Esophagus squamous epithelium (tissue), 5 donors: ENCODE measurements at places on chromosomes 12 and 14.

DNA sequence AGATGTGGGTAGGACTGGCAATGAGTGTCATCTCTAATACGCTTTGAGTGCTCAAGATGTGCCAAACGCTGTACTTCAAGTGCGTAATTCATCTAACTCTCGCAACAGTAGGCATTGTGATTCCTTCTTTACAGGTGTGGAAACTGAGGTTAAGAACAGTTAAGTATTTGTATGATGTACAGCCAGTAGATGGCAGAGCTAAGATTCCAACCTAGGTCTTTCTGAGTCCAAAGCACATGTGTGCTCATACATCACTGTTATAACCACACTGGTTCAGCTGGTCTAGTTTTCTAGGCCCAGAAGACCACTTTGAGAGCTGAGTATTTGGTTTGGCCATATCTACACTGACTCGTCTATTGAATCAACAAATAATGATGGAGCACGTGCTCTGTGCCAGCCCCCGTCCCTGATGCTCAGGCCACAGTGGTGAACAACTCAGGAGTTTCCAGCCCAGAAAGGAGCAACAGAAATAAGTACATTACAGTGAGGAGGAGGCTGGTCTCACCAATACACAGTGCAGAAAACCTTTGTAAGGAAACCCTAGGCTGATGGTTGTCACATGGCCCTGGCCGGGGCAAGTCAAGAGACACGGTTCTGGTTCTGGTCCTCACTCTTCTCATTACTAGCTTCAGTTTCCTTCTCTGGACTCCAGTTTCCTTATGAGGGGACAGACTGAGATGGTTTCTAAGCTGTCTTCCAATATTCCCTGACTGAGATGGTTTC is 69.3 kb upstream of the SCN8A start:
- no peak for DNase-seq

GRCh38 chr14:105315941-105316576 is 1.5 kb downstream of the PACS2 start:
- DNase-seq, result no peak

DNA sequence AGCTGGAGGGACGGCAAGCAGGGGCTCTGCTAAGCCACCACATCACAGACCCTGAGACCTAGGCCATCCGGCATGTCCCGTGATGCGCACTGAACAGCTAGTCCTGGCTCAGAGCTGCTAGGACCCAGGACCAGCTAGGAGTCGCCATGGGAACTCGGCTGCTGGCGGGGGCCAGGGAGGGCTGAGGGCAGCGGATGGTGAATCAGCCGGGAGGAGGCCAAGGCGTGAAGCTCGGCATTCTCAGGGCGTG is 5.1 kb downstream of the AHNAK2 start:
- no peak for DNase-seq

GRCh38 chr14:72894623-72895378 is 900 bp upstream of the DPF3 start:
- no peak for DNase-seq

DNA sequence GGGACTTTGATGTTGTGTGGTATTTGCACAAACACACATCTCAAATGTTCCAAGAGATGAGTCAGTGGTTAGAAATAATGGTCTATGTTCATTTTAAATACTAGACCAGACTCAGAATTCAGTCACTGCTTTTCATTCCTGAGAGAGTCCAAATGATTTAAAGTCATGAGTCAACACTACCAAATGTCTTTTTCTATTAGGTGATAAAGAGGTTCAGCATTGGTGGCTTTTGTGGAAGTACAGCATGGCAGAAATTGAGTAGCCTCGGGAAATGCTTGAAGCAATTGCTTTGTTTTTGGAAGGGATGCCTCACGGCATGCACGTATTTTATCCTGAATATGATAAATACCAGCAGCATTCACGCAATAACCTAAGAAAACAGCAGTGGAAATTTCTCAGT is 115.7 kb downstream of the DIO2 start:
- DNase-seq, result no peak

GRCh38 chr14:71175491-71175890 is 268.2 kb downstream of the PCNX1 start:
- no peak for DNase-seq

DNA sequence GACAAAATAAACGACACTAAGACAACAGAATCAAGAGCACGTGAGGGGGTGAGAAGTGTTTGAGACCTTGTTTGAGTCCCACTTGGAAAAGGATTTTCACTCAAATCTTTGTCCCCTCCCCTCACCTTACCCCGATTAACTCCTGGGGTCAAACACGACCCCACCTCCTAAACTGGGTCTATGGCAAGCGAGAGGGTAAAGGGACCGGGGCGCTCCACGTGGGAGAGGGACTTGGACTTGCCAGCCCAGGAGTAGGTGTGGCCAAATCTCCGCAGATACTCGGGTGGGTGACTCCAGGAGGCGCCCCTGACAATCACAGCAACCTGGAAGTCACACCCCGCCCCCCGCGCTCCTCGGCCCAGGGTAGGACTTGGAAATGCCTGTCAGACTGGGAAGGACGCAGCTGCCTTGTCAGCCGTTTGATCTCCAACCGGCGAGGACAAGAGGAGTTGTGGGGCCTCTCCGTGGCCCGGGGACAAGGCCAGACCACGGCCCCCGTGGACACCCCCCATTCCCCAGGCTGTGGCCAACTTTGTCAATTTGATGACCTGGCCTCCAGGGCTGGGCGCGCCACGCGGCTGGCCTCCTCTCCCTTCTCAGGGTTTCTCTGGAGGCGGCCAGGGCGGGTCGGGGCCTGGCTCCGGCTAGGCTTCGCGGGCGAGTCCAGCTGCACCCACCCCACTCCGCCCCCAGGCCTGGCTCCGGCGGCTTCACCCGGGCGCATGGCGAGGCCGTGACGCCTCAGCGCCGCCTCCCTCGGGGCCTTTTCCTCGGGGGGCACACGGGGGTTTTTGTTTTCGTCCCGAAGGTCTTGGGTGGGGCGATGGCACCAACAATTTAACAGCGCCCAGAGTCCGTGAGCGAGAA is 1.1 kb upstream of the BCL11B start:
- DNase-seq, result no peak

DNA sequence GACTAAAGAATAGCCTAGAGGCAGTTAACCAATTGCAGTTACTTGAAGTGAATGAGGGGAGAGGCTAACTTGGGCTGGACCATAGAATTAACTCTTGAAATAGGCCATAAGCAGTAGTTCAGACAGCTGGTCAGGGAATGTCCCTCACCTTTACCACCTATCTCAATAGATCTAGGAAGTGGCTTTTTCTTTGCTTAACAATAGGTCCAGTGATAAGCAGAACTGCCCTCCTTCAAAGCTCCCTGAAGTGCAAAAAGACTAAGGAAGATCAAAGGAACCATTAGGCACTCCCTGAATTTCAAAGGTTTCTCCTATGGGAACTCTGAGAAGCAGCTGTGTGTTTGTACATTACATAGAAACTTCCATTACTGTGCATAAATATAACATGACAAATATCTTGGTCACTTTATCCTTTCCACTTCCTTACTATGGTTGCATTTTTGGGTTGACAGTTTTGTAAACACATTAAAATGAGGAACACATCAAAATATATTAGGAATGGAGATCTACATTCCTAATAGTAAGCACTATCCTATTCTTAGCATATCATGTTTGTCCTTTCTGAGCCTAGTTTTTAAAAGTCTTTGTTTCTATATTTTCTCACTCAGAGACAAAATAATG is 7.2 kb upstream of the NAA30 start:
- DNase-seq, result no peak

DNA sequence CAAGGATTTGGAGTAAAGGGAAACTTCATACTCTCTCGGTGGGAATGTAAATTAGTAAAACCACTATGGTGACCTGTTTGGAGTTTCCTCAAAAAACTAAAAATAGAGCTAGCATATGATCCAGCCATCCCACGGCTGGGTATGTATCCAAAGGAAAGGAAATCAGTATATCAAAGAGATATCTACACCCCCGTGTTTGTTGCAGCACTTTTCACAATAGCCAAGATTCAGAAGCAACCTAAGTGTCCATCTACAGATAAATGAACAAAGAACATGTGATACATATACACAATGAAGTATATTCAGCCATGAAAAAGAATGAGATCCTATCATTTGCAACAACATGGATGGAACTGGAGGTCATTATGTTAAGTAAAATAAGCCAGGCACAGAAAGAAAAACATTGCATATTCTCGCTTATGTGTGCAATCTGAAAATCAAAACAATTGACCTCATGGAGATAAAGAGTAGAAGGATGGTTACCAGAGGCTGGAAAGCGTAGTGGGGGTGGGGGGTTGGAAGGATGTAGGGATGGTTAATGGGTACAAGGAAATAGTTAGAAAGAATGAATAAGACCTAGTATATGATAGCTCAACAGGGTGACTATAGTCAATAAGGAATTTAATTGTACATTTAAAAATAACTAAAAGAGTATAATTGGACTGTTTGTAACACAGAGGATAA is 468.0 kb downstream of the BCAT1 start:
- no peak for DNase-seq

- no peak for DNase-seq
Observed at GRCh38 chr12:19461999-19462398, 22.7 kb downstream of the AEBP2 start.

GRCh38 chr14:39154594-39155189 is 15.4 kb downstream of the TRAPPC6B start:
- DNase-seq, result no peak
